ENCODE measurements at places on chromosomes 5 and 9. TPM values are rescaled to one million over a fixed set of nuclear protein-coding genes. Genes with fewer than 3 reads are reported as not detected.

RANBP3L gene
- 5.7 TPM for total RNA-seq

PLPP6 gene
- total RNA-seq, result 9.3 TPM

IFNA2 gene
- not detected for total RNA-seq

SPINK6 gene
- total RNA-seq, result not detected

SPATA31A5 gene
- total RNA-seq, result not detected

CAMK4 gene
- total RNA-seq, result 30.9 TPM

GNAQ gene
- total RNA-seq, result 78.5 TPM

TRUB2 gene
- total RNA-seq, result 13.7 TPM

TMEM252 gene
- not detected for total RNA-seq

NAIP gene
- total RNA-seq, result 44.0 TPM

NEUROG1 gene
- not detected for total RNA-seq

RORB gene
- 0.74 TPM for total RNA-seq

ADAMTS13 gene
- 1.8 TPM for total RNA-seq

IGFBPL1 gene
- 3.0 TPM for total RNA-seq

DNA sequence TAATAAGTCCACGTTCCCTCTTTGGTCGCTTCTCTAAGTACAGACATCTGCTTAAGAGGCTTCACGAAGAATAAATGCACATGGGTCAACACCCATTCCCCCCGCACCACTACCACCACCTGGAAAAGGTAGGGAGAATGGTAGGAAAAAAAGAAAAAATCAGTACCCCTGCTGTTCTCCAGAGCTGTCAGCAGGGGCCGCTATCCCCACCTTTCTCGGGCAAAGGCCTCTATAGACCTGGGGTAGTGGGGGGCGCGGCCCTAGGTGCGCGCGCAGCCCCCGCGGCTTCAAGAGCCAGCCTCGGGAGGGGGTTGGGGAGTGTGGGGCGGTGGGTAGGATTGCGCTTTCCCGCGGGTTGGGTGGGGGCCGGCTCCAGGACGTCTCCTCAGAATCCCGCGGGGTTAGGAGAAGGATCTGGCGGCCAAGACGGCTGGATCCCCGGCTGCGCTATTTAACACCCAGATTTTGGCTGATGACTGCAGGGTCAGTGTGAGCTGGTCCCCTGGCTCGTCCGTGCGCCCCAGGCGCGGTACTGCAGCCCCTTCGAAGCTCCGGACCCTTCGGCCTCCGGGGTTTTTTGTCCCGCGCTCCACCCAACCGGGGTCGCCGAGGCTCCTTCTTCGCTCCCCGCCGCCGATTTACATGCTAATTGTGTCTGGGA, 1.6 kb upstream of the SEMA6A start:
- DNase-seq, result no peak

GRCh38 chr9:77616191-77616590, 31.9 kb downstream of the GNA14 start:
- DNase-seq, result no peak

DNA sequence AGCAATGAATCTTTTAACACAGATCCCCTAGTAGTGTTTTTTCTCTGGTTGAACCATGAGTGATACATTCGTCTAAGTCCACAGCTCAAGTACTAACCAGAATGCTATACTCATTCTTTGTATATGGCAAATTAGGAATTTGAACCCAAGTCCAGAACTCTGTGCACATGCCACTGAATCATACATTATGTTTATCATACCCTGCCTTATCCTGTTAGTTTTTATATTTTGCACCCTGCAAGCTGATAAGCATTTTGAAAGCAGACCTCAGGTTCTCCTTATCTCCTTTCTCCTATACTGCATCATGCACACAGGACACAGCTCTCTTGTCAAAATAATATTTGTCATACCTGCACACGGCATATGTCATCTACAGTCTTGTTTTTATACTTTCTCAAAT, 54.6 kb upstream of the ELL2 start:
- DNase-seq, result no peak

GRCh38 chr5:10307206-10308148, at the start of gene CMBL:
TSS of gene CMBL (minus strand) at chr5:10307902. CDS start at chr5:10290762, 17,140 bp downstream.
- DNase-seq, result peak; percentile 45

DNA sequence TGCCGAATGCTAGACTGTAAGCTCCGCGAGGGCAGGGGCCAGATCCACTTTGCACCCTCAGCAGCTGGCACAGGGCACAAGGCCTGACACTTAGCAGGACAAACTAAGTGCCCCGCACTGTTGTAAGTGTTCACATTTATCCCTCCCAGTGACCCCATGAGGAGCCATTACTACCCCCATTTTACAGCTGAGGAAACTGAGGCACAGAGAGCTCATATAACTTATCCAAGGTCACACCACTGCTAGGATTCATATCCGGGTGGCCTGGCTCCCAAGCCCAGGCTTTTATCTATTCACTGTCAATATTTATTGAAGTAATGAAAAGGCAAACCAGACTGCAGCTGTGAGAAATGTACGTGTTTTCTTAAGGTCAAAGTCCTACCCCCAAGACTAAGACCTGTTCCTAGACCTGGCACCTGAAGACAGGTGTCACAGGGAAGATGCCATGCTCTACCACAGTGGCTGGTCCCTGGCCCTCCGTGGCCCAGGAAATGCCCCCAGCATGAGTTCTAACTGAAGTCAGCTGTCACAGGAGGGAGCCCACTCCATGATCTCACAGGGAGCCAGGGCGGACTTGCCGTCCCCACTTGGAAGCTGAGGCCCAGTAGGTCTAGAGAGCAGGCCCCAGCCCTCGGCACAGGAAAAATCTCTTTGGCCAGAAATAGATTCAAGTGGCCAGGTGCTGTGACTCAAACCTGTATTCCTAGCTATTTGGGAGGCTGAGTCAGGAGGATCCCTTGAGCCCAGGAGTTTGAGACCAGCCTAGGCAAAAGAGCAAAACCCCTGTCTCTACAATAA, 74.7 kb upstream of the IL17B start:
- DNase-seq, result no peak

GRCh38 chr9:83466877-83467276, 71.3 kb downstream of the FRMD3 start:
- no peak for DNase-seq

- no peak for DNase-seq
Observed at GRCh38 chr5:2192496-2192895, 309.8 kb upstream of the IRX4 start.

- DNase-seq, result no peak
Observed at GRCh38 chr9:85502815-85503655, 238.7 kb downstream of the AGTPBP1 start.

GRCh38 chr5:40198736-40199135, 481.0 kb upstream of the PTGER4 start:
- DNase-seq, result no peak

- no peak for DNase-seq
Observed at GRCh38 chr9:2297771-2298170, 282.6 kb downstream of the SMARCA2 start.

GRCh38 chr5:155418960-155419579, 405.5 kb downstream of the KIF4B start:
- no peak for DNase-seq

GRCh38 chr9:72151104-72151503, 1.9 kb downstream of the GDA start:
- DNase-seq, result no peak

- DNase-seq, result no peak
Observed at GRCh38 chr5:71809446-71809845, 90.4 kb downstream of the CARTPT start.

DNA sequence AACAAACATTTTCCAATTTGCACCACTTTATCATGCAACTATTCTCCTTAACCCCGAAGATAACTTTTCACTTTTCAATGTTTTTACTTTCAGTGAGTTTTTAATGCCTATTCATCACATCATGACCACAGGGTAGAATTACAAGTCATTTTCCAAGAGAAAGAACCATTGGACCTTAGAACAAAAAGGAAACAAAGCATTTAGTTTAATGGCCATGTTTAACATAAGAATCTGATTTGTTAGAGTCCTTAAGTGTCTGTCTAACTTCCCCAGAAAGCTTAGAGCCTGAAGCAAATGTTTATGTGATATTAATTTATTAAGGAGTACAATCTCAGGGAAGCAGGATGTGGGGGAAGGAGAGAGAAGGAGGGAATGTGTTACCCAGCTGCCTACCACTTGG, 325.8 kb upstream of the RIOK2 start:
- no peak for DNase-seq

DNA sequence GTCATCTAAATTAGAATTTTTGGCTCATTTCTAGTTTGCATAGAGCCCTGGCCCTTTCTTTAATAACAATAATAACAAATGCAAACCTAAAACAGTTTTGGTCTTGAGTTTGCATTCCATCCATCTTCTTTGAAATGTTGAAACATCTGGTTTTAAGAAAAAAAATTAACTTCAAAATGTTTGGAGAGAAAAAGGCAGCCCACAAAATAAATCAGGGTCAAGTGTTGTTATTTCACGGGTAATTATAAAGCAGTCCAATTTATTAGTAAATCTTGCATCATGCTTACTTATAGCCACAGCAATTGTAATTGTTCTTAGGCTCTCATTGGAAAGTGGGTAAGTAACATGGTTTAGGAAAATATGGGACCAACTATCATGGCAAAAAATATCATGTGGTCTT, 247.0 kb upstream of the MEF2C start:
- no peak for DNase-seq

DNA sequence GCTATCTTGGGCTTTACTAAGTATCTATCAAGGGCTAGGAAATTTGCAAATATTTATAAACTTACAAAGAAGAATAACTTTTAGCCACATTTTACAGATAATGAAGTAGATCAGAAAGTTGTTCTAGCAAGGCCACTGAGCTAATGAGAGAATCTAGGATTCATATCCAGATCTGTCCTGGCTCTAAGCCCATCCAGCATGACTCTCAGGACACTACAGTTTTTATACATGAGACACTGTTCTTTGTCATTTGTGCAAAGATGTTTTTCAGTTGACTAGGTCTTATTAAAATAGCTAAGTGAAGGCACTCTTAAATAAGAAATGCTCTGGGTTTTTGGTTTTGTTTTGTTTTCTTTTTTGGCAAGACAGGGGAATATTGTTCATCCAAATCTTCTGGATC, 273.1 kb downstream of the GABRB2 start:
- no peak for DNase-seq

GRCh38 chr5:44365345-44365744, 23.9 kb downstream of the FGF10 start:
- no peak for DNase-seq

- no peak for DNase-seq
Observed at GRCh38 chr9:4756420-4756819, 15.4 kb upstream of the AK3 start.

GRCh38 chr5:57386958-57387357, 95.7 kb downstream of the ACTBL2 start:
- no peak for DNase-seq

- peak; percentile 66 for DNase-seq
Observed at GRCh38 chr9:16139774-16140173, 586.9 kb downstream of the CCDC171 start.

DNA sequence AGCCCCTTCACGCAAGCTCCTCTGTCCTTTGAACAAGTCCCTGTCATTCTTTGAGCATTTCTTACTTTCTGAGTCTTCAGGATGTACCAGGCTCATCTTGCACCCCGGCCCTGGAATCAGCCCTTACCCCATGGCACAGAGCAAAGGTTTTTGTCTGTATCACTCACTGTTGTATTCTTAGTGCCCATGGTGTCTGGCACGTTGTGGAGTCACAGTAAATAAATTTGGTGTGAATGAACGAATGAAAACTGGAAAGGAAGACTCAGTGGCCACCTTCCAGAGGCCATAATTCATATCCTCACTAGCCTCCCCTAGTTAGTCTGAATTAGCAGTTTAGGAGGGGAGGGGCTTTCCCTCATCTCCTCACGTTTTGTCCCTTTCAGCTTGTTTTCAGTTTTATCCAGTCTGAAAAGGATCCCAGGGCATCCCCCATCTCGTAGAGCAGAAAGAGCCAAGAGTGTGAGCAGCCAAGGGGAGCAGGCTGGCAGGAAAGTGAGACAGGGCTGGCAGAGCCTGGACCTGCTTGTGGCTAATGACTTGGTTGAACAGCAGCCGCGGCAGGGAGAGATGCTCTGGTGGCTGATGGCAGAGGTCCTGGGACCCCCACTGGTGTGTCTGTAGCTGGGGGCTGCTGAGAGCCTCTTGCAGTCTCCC, 42.7 kb downstream of the ZNF618 start:
- no peak for DNase-seq

GRCh38 chr5:125274938-125275724, 528.7 kb upstream of the ZNF608 start:
- no peak for DNase-seq

GRCh38 chr9:127020036-127020801, 102.2 kb downstream of the ANGPTL2 start:
- no peak for DNase-seq

DNA sequence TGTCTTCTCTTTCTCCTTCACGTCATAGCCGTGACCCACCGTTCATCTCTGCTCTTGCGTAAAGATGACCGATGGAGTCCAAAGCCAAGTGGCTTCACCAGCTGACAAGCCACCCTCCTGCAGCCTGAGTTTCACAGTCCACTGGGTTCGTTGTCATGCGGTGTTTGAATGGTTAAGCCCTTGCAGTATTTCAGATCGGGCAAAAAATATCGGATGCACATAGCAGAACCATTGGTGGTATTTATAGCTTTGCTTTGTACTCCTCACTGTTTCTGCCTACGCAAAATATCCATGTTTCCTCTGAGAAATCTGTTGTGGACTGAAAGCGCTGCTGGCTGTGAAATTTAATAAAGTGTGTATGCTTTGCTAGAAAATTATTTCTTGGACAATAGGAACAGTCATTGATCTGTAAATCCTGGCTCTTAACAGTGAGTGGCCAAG, 34.5 kb upstream of the NCS1 start:
- no peak for DNase-seq

DNA sequence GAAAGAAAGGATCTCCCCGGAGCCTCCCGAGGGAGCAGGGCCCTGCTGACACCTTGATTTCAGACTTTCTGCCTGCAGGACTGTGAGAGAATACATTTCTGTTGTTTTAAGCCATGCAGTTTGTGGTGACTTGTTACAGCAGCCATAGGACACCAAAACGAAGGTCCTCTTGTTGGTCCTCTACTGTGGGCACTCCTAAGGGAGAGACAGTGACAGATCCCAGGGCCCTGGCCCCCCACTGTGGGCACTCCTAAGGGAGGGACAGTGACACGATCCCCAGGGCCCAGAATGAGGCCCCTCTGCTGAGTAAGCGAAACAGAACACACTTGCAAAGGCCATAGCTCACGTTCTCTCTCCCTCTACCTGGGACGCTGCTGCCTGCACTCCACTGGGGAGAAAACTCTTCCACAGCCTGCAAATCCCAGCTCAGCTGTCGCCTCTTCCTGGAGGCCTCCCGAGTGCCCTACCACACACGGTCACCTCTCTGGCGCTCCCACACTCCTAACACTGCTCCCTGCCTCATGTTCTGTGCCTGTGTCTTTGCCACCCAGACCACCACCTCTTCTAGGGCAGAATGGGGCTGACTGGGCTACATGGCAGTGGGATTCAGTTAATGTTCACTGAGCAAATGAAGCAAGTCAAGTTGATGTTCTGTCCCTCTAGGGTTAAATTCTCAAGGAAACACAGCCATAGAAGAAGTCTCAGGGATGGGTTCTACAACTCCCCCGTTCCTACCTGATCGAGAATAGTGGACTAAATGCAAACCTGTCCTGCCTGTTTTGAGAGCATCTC, 23.8 kb downstream of the ANKS6 start:
- no peak for DNase-seq

GRCh38 chr9:86350006-86350760, 4.0 kb downstream of the TUT7 start:
- no peak for DNase-seq

Measured in urinary bladder (tissue), 4 donors.